ENCODE measurements at places on chromosomes 16 and 17.

DNA sequence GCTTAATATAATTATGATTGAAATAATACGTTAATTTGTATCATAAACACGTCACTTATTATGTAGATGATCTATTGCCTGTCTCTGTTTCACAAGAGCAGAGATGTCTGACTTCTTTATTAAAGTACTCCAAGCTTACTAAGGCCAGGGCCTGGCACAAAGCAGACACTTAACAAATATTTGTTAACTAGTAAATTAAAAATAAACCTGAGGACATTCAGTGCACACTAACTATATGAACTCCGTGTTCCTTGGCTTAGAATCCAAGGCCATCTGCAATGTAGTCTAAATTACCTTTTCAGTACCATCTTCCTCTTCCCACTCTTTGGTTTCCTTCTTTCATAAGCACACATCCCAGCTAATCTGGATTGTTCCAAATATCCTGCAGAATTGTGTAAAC is 210.8 kb upstream of the SOX9 start:
- no peak for DNase-seq

- no peak for DNase-seq
These were observed 3.3 kb downstream of the PGAP3 start for GRCh38 chr17:39684369-39685192.

DNA sequence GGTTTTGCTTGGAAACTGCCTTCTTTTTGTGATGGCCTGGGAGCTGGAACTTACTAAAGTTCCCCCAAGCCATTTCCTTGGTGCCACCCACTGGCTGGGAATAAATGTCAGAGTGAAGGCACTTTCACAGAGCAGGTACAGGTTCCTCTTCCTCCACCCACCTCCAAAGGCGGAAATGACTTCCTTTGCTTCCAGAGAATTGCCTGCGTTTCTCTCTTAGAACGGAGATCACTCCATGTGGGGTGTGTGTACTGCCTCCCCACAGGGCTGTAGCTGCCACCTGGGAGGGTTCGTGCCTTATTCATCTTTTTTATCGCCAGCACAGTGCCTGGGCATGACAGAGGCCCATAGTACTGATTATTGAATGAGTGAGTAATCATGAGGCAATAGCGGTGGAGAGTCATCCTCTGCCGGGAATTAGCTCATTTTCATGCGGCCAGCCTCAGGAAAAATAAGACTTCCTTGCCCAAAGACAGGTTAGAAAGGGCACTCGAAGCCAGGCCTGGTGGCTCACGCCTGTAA is 32.2 kb upstream of the HAS3 start:
- peak; percentile 11 for DNase-seq

- DNase-seq = no peak
These were observed 64.2 kb downstream of the SLC39A11 start for GRCh38 chr17:73028299-73028755.

- no peak for DNase-seq
These were observed 120.1 kb downstream of the SLC39A11 start for GRCh38 chr17:72972263-72972951.

GRCh38 chr16:85363427-85363826 is 249.7 kb upstream of the GSE1 start:
- no peak for DNase-seq
